ENCODE measurements at places on chromosomes 5 and 9. TPM values are rescaled to one million over a fixed set of nuclear protein-coding genes. Genes with fewer than 3 reads are reported as not detected.
A peak's percentile ranks its signal among the peaks of the same experiment; 100 is the strongest.

- peak; percentile 85 for DNase-seq
Observed at GRCh38 chr5:172920447-172920849, 38.8 kb upstream of the RPL26L1 start.

GRCh38 chr5:59037941-59038797 is 455.3 kb downstream of the RAB3C start:
- DNase-seq = peak; percentile 43

The SLC6A7 gene
- not detected for polyA plus RNA-seq

DNA sequence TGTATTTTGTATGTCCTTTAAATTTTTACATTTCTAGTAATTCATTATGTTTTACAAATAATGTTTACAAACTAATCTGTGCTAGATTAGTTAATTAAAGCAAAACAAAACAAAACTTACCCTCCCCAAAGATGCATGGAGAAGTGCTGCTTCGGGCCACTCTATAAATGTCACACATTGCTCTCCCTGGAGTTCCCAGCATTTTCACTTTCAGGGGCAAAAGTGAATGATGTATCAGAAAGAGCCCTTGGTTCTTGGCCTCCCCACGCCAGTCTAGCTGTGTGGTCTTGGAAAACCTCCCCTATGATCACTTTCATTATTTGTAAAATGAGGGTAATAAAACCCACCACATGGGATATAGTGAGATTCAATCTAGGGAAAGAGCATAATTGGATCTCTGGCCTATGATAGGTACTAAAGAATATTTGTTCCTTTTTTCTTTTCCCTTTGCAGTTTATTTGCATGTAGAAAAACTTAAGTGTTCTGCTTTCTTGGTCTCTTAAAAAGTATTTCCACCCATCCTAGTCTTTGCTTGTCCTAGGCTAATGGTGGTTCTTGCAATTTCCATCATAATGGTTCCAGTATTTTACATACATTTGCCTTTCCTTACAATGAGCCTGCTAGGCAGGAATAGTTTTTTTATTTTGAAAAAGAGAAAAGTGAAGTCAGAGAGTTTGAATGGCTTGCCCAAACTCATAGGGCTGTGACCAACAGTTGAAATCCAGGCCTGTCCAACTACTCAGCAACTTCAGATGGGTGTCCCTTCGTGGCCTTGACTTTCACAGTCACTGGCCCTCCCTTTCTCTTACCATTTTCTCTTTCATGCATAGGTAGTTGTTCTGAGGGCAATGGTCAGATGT is 184.5 kb upstream of the KLF4 start:
- no peak for DNase-seq

DNA sequence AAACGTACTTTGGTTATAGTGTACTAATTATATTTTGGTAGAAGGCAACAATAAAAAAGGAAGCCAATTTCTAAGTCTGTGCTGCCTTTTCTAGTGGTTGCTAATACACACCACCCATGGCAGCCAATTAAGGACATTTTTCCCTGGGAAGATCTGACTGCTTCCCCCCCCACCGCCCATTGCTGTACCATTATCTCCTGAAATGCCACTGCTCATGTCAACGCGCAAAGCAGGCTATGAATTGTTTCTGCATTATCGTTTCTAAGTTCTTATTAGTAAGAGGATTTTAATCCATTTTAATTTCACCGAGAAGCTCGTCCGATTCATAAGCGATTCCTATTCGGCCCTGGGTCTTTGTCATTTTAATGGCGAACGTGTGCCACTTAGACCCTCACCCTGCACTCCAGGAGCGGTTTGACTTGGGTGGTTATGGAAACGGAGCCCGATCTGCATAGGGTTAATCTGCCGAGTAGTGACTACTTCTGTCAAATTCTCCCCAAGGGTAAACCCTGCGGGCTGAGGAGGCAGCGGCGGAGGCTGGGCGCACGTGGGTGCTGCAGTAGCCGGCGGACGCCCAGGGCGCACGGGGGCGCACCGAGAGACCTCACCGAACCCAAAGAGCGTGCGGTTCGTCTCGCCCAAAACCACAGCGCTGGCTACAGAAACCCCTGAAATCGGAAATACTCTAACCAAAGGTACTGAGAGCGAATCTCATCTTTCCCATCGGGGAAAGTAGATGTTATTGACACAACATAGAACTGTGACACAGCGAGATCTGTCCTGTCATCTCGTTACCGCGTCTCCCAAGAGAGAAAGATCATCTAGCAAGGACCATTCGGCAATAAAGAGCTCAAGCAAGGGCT is 55.8 kb upstream of the SHC3 start:
- no peak for DNase-seq

GRCh38 chr5:115709585-115709984 is 83.7 kb upstream of the TMED7 start:
- DNase-seq = peak; percentile 9

GRCh38 chr9:131477367-131477766 is 25.4 kb upstream of the POMT1 start:
- DNase-seq = no peak

DNA sequence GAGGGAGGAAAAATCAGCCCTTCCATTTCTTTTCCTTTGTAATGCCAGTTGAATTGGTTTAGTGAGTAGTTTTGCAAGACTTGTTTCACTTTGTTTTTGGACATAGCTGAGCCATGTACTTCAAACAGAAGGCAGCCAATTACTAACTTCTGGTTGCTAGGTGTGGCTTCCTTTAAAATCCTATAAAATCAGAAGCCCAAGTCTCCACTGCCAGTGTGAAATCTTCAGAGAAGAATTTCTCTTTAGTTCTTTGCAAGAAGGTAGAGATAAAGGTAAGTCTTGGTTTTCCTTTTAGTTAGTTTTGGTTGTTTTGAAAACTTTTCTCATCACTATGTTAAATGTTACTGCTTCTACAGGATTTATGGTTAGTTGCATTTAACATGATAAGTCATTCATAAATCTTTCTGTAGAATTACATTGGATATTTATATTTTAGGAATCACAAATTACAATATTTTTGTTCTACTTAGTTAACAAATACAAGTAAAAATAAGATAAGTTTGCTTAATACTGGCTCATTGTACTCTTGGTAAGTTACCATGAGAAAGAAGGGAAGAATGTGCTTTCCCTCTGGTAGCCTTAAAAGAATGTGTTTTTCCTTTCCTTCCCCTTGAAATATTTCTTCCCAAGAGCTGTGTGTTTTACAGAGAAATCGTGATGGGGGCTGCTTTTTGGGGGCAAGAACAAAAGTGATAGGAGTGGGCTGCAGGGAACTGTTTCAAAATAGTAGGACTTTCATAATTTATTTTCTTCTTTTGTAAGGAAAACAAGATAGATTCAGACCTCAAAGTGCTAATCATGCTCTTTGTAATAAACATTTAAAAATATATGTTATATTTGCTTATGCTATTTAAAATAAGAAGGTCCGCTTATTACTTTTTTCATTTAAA is at the start of gene ANXA1:
Gene ANXA1 (plus strand): TSS at position 213 of the 890 bp plus-strand sequence. CDS start 6,671 bp downstream, outside the sequence.
- DNase-seq = peak; percentile 95

DNA sequence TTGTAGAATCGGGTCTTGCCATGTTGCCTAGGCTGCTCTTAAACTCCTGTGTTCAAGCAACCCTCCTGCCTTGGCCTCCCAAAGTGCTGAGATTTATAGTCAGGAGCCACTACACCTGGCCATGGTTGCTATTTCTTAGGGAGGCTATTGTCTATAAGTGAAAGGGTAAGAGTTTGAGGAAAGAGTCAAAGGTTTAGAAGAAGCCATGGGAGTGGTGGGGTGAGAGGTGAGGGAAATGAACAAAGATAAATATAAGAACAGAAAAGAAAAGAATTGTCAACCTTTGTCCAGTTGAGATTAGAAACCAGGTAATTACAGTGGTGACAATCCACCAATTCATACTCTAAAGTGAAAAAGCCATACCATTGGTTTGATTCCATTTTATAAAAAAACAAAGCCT is 32.6 kb upstream of the RANBP6 start:
- DNase-seq = no peak

DNA sequence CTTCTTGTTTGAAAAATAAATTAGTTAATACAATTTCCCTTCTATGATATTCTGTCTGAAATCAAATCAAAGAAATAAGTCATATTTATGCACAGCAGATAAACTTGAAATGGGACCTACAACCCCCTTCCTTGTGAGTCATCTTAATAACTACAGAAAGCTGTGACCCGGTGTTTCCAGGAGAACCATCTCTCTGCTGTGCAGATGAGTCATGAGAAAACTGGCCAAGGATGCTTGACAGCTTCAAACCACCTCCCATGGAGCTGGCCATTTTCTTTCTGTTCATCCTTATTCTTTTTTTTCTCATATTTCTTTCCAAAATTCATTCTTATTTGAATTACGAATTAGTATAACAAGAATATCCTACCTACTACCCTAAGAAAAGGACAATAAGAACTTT is 43.4 kb upstream of the NR4A3 start:
- DNase-seq = peak; percentile 96

GRCh38 chr9:29445751-29446150 is 1872.5 kb upstream of the C9orf72 start:
- no peak for DNase-seq

- DNase-seq = no peak
Observed at GRCh38 chr5:168810641-168811040, 231.5 kb upstream of the PANK3 start.

DNA sequence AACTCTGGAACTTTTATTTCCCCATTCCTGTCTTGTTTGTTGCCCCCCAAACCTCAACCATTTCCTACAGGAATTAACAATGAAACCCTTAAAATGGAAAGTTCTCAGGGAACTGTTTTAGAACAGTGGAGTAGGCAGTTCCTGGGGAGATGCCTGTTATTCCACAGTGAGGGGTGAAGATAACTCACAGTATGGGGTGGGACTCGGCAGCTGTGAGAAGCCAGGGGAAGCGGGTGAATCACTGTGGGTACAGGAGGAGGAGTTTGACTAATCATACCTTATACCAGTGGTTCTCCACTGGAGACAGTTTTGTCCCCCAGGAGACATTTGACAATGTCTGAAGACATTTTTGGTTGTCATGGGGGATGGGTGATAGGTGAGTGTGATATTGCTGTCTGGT is 36.9 kb upstream of the GLRA1 start:
- DNase-seq = no peak

DNA sequence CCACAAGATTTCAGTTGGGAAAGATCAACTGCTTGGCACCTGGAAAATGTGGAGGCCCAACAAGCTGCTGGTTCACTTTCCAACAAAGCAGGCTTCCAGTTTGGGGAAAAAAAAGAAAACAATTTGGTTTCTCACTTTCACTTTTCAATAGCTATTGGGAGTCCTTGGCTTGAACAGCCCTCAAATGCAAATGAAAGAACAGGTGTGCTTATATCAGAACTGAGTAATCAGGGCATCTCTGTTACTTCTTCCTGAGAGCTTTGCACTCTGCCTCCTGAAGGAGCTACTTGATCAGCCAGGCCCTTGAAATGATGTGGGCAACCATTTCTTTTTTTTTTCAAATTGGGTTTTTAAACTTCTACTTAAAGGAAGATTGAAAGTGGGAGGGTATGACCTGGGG is 73.5 kb downstream of the MFAP3 start:
- no peak for DNase-seq

DNA sequence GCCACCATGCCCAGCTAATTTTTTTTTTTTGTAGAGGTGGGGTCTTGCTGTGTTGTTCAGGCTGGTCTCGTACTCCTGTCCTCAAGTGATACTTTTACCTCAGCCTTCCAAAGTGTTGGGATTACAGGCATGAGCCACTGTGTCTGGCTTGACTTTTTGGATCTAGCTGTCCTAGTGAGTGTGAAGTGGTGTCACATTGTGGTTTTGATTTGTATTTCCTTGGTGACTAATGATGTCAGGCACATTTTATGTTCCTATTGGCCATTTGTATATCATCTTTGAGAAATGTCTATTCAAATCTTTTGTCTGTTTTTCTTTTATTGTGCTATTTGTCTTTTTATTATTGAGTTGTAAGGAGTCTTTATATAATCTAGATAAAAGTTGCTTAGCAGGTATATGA is 53.5 kb upstream of the MCCC2 start:
- peak; percentile 50 for DNase-seq

GRCh38 chr9:69797675-69798074 is 22.9 kb upstream of the CFAP95 start:
- no peak for DNase-seq

The ZNF618 gene
- 5.1 TPM for polyA plus RNA-seq

- no peak for DNase-seq
Observed at GRCh38 chr9:3385871-3386270, 139.9 kb downstream of the RFX3 start.

- no peak for DNase-seq
Observed at GRCh38 chr5:60568646-60569045, 131.3 kb downstream of the DEPDC1B start.

DNA sequence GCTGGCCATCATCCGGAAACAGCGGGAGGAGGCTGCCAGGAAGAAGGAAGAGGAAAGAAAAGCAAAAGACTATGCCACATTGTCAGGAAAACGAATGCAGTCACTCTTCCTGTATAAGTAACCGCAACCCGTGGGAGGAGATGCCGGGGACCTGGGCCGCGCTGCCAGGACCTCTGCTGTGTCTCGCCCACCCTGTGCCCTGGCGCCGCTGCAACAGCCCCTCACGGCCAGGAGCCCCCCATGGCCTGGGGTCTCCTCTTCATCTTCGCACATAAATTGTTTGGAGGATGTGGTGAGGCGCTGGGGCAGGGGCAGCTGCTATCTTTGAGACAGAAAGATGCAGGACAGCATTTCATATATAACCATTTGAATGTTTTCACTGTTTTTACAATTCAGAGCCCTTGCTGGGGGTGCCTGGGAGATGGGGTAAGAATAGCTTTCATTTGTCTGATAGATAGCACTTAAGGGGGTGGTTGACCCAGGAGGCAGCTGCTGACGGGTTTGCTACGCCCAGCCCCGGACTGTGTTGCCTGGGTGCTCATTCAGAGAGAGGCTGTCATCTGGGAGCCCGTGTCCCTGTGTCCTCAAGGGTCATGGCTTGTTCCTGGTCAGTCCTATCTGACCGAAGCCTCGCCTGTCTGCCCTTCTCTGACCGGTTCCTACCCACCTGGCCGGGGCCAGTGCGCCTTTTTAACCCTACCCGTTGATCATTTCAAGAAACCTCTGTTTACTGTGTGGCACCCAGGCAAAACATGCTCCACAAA is 1067.7 kb upstream of the COX7C start:
- DNase-seq = no peak

The RBM27 gene
- polyA plus RNA-seq = 3.1 TPM

DNA sequence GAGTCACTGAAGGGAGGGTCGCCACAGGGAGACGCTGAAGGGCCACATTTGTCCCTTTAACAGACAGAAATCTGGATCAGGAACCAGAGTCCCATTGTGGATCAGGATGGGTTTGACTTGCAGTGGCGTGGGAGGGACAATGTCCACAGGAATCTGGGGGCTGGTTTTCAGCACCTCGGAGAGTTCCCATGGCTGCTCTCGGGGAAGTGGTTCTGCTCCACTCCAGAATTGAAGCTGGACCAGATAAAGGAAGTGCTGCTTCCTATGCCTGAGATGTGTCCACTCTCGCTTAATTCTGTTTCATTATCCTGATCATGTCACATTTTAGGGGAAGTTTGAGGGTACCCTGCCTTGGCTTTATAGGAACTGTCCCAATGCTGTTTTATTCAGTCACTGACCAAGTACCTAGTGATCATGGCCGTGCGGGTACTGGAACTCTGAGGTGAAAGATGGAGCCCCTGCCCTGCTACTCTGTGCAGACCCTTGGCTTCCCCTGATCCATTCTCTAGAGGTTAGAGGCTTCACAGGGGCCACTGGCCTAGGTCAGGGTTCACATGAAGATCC is 28.7 kb downstream of the ENHO start:
- DNase-seq = peak; percentile 71

- peak; percentile 76 for DNase-seq
Observed at GRCh38 chr9:129164246-129164930, 13.7 kb downstream of the IER5L start.

The DNM1 gene
- 19.0 TPM for polyA plus RNA-seq

Data from GM23248 (cell line).